ENCODE measurements at places on chromosomes 7 and 10. TPM values are rescaled to one million over a fixed set of nuclear protein-coding genes. Genes with fewer than 3 reads are reported as not detected.

The FOXP2 gene
- total RNA-seq: 5.3 TPM

The HTRA1 gene
- 80.3 TPM for total RNA-seq

The PTPN20 gene
- total RNA-seq: 2.9 TPM

The FLNC gene
- 0.64 TPM for total RNA-seq

The NUTM2B gene
- 0.26 TPM for total RNA-seq

The CDHR3 gene
- total RNA-seq: 0.51 TPM

The TMEM243 gene
- 26.9 TPM for total RNA-seq

The HNRNPA2B1 gene
- total RNA-seq: 62.7 TPM

The SPRN gene
- total RNA-seq: not detected

Measured in bronchial epithelial cell (primary cell).